Suppressor macrophage treated with lipopolysaccharide for 4 hours (primary cell): ENCODE measurements at places on chromosomes 11 and 22.

- peak; percentile 58 for DNase-seq
These were observed 32.4 kb downstream of the NF2 start for GRCh38 chr22:29635734-29636357.

DNA sequence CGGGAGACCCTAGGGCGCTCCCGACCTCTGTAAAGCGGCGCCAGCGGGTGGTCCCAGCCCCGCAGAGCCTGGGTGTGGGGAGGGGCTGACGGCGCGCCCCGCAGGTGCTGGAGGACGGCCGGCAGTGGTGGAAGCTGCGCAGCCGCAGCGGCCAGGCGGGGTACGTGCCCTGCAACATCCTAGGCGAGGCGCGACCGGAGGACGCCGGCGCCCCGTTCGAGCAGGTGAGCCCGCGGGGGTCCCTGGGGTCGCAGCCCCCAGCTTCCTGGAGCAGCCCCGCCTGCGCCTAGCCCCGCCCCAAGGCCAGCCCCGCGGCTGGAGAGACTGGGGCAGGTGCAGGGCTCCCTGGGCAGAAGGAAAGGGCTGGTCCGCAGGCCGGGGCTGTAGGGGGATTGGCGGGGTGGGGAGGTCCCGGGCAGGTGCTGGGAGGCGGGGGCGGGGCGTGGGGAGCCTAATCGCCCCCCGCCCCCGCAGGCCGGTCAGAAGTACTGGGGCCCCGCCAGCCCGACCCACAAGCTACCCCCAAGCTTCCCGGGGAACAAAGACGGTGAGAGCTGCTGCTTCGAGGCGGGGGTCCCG, 19.7 kb downstream of the EPS8L2 start:
- no peak for DNase-seq

GRCh38 chr11:92122561-92122960, 102.1 kb upstream of the FAT3 start:
- no peak for DNase-seq

GRCh38 chr11:72589802-72590761, 84.1 kb downstream of the PDE2A start:
- DNase-seq = peak; percentile 34

GRCh38 chr11:537622-538430, 499 bp downstream of the LRRC56 start:
- DNase-seq = no peak

DNA sequence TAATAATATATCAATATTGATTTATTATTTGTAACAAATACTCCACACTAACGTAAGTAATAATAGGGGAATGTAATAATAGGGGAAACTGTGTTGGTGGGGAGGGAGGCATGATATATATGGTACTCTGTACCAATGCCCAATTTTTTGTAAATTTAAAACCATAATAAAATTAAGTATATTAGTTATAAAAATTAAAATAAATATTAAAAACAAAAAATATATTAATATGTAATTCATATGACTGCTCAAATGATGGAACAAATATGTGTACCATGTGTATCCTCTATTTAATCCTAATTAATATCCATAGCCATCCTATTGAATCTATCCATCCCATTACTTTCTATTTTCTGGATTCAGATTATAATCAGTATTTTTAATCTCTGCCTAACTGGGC, 578.0 kb downstream of the KCNA4 start:
- no peak for DNase-seq

- no peak for DNase-seq
These were observed 4.2 kb downstream of the KAT5 start for GRCh38 chr11:65716302-65716701.

GRCh38 chr11:36311926-36312595, 16.0 kb downstream of the PRR5L start:
- DNase-seq = no peak

DNA sequence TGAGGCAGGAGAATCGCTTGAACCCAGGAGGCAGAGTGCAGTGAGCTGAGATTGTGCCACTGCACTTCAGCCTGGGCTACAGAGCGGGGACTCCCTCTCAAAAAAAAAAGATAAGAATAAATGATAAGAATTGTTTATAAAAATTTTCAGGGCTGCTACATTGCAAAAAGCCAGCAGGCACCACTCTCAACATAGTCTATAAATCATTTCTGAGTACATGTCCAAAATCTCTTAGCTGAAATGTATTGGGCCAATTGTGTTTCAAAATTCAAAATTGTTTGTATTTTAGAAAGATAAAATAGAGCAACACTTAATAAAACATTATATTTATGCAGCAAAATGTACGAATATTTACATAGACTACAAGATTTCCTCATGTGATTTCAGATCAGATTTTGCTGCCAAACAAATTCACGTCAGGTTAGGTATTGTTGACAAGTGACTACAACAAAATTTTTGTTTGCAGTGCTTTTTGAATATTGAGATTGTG, 13.9 kb downstream of the PGR start:
- DNase-seq = no peak

DNA sequence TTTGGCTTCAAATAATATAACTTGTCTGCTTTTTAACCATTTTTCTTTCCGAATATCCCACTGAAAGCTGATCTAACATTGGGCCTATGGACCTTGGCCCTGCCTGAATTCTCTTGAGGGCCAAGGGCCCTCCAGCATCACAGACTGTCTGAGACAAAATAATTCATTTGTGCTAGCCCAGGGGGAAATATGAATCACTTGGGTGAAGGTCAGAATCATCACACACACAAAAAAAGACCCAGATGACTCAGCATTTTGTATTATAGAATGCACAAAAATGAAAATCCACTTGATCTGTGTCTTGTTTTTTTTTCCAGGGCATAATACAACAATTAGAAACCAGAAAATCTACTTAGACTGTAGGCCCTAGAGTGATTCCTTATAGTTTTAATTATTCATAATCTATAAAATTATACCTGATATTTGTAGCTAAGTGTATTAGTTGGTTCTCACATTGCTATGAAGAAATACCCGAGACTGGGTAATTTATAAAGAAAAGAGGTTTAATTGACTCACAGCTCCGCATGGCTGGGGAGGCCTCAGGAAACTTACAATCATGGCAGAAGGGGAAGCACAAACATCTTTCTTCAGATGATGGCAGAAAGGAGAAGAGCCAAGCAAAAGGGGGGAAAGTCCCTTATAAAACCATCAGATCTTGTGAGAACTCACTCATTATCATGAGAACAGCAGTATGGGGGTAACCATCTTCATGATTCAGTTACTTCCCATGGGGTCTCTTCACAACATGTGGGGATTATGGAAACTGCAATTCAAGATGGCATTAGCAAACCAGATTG, 15.6 kb upstream of the RDX start:
- peak; percentile 79 for DNase-seq

GRCh38 chr11:32448232-32448631, 12.9 kb upstream of the WT1 start:
- DNase-seq = no peak

DNA sequence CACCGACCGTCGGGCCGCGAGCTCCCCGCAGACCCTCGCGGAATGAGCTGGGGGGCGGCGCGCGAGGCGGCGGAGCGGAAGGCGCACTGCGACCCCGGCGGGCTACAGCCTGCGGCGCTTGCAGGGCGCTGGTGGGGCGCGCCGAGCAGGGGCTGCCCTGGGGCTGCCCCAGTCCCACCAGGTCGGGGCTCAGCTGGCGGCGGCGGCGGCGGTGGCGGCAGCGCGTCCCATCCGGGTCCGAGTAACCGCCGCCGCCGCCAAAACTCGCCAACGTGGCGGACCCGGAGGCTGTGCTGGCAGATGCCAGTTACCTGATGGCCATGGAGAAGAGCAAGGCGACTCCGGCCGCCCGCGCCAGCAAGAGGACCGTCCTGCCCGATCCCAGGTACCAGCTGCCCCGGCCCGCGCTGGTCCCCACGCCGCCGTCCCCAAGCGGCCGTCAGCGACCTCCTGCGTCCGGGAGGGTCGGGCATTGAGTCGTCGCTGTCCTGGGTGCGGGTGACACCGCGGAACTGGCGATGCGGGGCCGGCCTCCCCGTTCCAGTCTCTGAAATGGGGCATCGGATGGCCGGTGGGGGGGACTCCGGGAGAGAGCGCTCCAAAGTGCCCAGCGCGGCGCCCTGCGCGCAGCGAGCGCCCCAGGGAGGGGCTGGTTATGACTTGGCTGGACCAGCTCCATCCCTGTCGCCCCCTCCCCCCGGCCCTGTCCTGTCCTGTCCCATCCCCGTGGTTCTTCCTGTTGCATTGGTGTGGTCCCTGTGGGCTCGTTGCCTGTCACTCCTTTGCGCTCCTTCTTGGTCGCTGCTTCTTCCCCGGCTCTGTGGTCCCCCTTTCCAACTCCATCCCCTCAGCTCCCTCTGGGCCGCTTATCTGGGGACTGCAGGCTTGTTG, 63.5 kb downstream of the CRYBB2 start:
- no peak for DNase-seq

- DNase-seq = no peak
These were observed 120.5 kb upstream of the FGF3 start for GRCh38 chr11:69939551-69940245.

- DNase-seq = no peak
These were observed 186.7 kb downstream of the LUZP2 start for GRCh38 chr11:24683583-24683982.

GRCh38 chr11:12971955-12972354, 37.2 kb upstream of the RASSF10 start:
- no peak for DNase-seq

- no peak for DNase-seq
These were observed 79.5 kb downstream of the TIMP3 start for GRCh38 chr22:32880893-32881596.

GRCh38 chr11:85766721-85767161, 44.2 kb downstream of the SYTL2 start:
- DNase-seq = no peak

GRCh38 chr11:34223021-34223813, 117.8 kb downstream of the NAT10 start:
- no peak for DNase-seq

DNA sequence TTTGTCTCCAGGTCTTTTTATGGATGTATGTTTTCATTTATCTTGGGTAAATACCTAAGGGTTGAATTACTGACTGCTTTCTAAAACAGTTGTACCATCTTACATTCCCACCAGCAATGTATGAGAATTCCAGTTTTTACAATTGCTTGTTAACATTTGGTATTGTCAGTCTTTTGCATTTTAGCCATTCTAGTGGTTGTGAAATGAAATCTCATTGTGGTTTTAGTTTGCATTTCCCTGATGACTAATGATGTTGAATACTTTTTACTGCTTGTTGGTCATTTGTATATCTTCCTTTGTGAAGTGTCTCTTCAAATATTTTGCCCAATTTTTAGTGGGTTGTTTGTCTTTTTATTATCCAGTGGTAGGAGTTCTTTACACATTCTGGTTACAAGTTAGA, 92.8 kb downstream of the ARFGAP2 start:
- DNase-seq = peak; percentile 46

DNA sequence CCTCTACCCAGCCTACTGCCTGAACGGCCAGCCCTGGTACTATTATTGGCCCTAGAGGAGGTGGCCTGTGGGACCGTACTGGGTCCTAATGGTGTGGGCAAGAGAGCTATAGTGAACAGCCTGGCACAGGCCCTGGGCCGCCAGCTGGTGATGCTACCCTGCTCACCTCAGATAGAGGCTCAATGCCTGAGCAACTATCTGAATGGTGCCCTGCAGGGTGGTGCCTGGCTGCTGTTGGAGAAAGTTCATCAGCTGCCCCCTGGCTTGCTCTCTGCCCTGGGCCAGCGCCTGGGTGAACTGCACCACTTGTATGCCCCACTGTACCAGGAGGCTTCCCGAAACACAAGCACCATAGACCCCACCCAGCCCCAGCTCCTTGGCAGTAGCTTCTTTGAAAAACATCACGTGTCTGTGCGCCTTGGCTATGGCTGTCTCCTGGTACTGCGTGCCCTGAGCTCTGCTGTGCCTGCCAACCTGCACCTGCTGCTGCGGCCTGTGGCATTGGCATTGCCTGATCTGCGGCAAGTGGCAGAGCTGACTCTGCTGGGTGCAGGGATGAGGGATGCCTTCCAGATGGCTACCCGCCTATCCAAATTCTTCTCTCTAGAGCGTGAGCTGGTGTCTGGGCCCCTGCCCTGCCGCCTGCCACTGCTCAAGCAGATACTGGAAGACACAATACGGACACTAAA, 49.0 kb downstream of the DNHD1 start:
- DNase-seq = no peak

GRCh38 chr11:86548271-86548917, 124.0 kb downstream of the ME3 start:
- DNase-seq = no peak

- DNase-seq = no peak
These were observed 1.6 kb upstream of the ADM2 start for GRCh38 chr22:50479721-50480120.

DNA sequence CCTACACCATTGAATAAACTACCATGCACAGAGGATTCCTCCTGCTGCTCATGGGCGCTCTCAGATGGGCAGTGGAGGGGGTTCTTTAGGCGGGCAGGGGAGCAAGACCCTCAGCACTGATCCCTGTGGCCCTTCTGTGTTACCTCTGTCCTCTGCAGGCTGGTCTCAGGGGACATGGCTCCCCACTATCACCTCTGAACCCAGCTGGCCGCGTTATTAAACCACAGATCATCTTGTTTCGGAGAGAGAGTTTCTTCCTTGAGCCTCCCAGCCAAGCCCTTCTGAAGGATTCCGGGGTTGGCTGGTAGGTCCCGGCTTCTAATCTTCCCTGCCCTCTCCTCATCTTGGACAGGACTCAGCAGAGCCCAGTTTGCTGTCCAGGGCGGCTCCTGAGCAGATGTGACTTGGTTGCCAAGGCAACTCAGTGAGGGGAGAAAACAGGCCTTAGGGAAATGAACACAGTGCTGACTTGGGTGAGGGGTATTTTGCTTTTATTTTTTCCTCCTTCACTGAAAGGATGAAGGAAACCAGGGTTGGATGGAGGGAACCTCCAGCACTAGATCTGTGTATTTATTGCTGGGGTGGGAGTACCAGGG, 13.3 kb downstream of the APOL3 start:
- no peak for DNase-seq

- no peak for DNase-seq
These were observed 681 bp upstream of the ARHGEF12 start for GRCh38 chr11:120335556-120335907.

GRCh38 chr22:44473166-44473565, 24.9 kb downstream of the RTL6 start:
- DNase-seq = no peak

GRCh38 chr11:15829312-15829711, 527.0 kb downstream of the SOX6 start:
- DNase-seq = peak; percentile 22

- no peak for DNase-seq
These were observed 24.3 kb downstream of the CD6 start for GRCh38 chr11:60995798-60996197.

DNA sequence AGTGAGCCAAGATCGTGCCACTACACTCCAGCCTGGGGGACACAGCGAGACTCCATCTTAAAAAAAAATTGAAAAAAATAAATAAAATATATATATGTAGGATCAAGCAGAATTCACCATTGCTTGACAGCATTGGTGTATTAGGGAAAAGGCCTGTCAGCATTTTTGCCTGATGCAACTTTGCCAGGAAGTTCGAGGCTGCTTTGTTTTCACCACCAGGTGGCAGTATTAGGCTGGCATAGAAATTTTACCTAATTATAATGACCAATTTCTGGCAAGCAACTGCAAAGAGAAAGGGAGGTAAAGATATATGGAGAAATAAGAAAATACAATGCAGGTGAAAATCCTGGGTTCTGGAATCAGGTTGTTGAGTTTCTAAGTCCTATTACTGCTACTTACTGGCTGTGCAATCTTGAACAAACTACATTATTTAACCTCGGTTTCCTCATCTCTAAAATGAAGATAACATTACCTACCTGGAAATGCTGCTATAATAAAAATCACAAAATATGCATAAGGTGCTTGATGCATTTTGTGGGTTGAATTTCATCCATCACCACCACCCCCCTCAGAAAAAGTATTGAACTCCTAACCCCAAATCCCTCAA, 24.7 kb downstream of the LAYN start:
- peak; percentile 88 for DNase-seq
